Breast epithelium (tissue), 4 donors: ENCODE measurements at places on chromosomes 5 and 9. TPM values are rescaled to one million over a fixed set of nuclear protein-coding genes. Genes with fewer than 3 reads are reported as not detected.

DNA sequence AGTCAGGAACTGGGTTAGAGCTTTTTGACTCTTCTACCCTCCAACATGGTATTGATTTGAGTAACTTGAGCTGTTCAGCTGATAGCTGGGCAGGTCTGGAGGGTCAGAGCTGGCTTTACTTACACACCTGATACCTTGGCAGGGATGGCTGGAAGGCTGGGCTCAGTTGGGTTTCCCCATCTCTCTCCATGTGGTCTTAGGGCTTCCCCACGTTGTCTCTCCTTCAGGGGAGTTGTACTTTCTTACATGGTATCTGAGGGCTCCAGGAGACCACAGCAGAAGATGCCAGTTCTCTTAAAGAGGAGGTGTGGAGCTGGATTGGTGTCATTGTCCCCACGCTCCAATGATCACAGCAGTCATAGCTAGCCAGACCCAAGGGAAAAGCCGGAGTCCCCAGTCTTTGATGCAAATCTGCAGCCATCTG lies 25.6 kb downstream of the ISOC1 start:
- DNase-seq = no peak

DNA sequence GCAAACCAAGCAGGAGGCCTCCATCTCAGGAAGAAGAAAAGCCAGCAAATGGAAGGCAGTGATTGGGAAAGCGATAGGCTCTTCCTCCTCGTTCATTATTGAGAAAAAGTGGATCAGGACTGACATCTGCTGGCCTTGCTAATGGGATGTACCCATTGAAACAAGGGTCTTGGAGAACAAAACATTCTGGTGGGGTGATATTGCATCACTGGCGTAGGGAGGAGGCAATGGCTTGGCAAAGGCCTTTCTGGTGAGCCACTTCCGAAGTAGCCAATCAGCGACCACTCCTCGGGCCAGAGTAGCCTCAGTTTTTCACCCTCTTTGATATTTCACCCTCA lies 86.7 kb upstream of the NFIB start:
- DNase-seq = peak; percentile 26

Gene ANKRD34B
- total RNA-seq = not detected

GRCh38 chr9:136673088-136673974 lies 10.6 kb downstream of the EGFL7 start:
- no peak for DNase-seq

GRCh38 chr5:125696762-125697161 lies 726.4 kb upstream of the GRAMD2B start:
- DNase-seq = no peak

DNA sequence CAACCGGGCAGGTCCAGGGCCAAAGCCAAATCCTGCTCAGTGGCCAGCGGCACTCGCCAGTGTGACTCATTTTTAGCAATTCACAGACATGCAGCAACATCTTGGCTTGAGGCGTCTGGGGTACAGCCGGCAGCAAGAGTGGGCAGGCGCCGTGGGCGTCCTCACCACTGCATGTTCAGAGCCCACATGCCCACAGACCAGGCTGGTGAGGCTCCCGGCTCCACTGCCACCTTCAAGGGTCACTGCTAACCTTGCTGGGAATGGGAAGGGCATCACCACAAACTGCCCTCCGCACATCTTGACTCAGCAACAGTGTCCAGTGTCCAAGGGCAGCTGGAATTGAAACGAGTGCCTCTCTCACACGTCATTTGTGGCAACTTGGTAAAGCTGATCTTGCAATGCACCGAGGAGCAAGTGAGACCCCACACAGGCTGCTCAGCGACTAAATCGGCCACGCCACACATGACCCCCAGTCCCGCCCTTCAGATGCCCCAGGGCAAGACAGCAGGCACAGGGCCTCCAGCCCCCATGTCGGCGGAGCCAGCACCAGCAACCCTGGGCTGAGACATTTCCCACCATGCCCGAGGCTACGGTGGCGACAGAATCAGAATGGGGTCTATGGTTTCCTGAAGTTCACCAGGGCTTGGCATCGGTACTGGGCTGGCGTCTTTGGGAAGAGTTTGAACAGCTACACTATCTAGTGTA lies 140.3 kb downstream of the ROR2 start:
- DNase-seq = no peak

DNA sequence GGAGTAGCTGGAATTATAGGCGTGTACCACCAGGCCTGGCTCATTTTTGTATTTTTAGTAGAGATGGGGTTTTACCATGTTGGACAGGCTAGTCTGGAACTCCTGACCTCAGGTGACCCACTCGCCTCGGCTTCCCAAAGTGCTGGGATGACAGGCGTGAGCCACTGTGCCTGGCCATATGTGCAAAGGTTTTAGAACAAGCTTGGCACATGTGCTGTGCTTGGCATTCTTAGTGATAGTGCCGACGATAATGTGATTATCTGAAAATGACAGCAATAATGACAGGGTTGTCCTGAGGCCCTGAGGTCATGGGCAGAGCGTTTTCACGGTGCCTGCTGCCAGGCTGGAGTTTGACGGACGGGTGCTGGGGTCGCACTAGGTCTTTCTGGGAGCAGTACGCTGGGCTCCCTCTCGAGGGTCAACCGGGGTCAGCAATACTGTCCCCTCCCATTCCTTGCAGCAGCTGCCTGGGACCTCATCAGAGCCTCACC lies 42.6 kb downstream of the HMCN2 start:
- DNase-seq = no peak

DNA sequence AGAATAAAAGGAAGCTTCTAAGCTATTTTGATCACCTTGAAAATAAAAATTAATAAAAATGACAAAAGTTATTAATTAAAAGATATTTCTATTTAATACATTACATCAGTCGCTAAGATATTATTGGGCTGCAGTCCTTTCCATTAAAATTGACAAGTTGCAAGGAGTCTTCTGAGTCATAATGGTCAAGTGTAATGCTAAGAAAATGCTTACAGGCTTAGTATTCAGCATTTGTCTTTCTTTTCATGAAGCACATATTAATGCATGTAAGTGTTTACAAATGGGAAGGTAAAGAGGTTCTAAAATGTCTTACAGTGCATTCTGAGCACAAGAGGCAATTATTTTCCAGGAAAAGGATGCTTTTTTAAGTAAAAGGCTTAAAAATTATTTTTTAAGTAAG lies 17.3 kb downstream of the SPINK9 start:
- DNase-seq = no peak

DNA sequence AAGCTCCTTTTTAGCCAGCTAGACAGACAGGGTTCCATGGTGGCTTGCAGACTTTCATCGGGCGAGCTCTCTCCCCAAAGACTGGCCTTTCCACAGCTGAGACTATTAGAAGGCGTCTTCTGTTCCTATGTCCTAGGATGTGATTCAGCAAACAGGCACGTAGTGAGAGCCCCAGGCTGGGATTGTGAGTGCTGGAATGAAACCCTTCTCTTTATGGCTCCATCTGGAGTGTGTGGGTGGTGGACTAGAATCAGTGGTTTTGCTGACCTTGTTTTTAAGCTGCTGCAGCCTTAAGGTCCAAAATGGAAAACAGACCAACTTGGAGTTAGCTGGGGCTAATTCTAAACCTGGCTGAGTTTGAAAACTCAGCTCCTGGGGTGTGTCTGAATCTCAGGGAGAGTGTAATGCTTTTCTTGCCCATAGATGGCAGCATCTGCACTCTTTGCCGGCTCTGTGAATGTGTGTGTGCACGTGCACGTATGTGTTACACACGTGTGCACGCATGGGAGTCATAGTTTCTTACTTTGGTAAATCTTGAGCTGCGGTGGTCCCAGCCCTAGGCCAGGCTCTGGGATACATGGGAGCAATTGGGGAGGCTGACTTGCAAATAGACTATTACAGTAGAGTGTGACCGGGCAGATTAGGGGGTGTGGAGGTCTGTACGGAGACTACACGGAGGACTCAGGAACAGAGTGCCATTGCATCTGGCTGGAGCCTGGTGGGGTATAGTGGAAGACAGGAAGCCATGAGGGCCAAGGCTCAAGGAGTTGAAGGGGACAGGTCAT lies 10.7 kb downstream of the GSN start:
- DNase-seq = no peak

Gene C9orf43
- 1.6 TPM for total RNA-seq

Gene CER1
- not detected for total RNA-seq

DNA sequence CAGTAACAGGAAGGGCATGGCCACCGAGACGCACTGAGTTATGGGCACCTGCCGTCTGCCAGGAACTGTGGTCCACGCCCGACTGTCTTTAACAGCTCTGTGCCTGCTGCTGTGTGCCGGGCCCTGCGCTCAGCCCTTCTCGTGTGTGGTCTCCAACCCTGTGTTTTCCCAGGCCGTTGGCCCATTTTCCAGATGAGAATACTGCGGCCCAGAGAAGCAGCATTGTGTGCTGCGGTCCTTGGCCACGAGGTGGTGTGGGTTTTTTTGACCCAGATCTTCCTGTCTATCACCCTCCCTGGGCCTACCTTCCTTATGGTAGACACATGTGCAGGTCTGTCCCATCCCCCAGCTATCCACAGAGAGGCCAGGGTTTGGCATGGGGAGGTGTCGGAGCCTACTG lies 47.0 kb downstream of the RXRA start:
- DNase-seq = no peak

GRCh38 chr9:117919538-117919937 lies 215.3 kb downstream of the TLR4 start:
- DNase-seq = no peak

DNA sequence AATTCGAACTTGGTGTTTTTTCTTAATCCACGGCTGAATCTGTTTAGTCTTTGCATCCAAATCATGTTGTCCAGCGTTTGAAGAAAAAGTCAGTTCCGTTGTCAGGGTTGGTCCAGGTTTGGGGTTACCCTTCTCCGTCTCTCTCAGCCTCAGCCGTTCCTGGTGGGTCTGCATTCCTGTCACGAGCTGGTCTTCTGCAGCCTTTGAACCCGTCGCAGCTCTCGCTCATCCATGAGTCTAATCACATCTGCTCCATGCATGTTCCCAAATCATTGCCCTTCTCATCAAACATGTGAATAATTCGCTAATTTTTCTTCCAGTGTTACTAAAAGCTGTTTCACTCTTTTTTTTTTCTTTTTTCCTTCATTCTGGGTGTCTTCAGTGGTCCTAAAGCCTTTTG lies 39.0 kb upstream of the EXOC3 start:
- no peak for DNase-seq

Gene SLC27A6
- 4.3 TPM for total RNA-seq

GRCh38 chr9:76456202-76456926 lies 2.6 kb upstream of the GCNT1 start:
- DNase-seq = no peak

- no peak for DNase-seq
Observed at GRCh38 chr5:33146881-33147280, 293.9 kb upstream of the TARS1 start.
